Sciatic nerve (tissue), 2 donors: ENCODE measurements at places on chromosomes 3 and 15. TPM values are rescaled to one million over a fixed set of nuclear protein-coding genes. Genes with fewer than 3 reads are reported as not detected.

GRCh38 chr3:56124546-56124945 is 343.7 kb downstream of the ERC2 start:
- no peak for DNase-seq

- no peak for DNase-seq
These were observed 41.9 kb downstream of the PLD1 start for GRCh38 chr3:171768281-171768900.

DNA sequence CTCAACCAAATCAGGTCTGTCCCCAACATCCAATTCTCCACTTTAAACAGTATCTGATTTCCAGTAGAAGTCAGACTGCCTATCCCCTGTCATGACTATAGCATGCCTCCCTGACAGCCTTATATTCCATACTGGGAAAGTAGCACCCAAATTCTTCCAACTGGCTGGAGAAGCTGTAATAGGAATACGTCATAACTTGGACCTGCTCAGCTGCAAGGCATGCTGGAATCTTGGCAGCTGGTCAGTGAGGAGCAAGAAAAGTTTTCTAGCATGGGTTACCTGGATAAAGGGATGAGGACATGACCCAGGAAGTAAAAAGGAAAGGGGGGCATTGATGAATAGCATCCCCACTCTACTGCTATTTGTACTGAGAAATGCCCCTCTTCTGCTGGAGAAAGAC is 8.9 kb downstream of the SEMA5B start:
- DNase-seq: no peak

Gene FBXO40
- not detected for total RNA-seq

Gene SKIC8
- 48.2 TPM for total RNA-seq

GRCh38 chr3:107523539-107524325 is 970 bp downstream of the BBX start:
- DNase-seq: peak; percentile 61

Gene ARGFX
- total RNA-seq: not detected

DNA sequence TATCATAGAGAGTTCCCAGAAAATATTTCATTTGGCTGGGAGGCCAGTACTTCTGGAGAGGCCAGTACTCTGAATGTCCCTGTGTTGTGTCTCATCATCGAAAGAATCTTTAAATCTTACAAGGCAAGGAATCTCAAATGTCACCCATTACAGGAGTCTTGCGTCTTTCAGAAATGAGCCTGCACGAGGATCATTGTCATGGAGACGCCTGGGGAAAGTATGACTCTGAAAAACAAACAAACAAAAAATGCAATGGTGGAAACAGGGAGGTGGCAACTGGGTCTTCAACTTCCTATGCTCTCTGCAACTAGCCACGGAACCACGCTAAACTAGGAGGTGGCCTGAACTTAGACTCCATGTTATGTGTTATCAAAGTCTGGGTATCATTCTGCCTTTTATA is 804.6 kb downstream of the EPHA3 start:
- no peak for DNase-seq

DNA sequence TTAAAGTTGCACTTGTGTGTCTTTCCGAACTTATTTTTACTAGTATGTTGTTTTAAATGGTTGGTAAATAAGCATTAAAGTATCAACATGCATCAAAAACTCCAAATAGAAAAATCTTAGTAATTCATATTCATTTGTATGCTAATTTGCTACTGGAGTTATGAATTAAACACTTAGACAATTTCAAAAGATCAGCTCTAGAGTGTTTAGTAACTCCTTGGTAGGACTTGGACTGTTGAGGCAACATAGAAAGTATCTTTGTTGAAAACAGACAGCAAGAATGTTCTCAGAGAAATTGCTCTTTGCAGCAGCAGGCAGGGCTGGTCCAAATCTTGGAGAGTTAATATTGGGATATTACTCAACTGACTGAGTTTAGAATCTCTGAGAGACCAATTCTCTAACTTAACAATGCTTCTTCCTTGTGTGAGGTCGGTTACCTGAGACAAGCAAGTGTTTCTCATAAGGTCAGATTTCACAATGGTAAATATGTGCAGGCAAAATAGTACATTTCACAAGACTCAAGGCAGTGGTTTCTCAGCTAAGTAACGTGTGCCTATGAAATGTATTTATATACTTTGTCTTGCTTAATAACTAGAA is 147.8 kb upstream of the IL12A start:
- no peak for DNase-seq

- DNase-seq: no peak
These were observed 582.6 kb upstream of the UBE2E2 start for GRCh38 chr3:22620498-22620897.

Gene EOMES
- total RNA-seq: 0.98 TPM

DNA sequence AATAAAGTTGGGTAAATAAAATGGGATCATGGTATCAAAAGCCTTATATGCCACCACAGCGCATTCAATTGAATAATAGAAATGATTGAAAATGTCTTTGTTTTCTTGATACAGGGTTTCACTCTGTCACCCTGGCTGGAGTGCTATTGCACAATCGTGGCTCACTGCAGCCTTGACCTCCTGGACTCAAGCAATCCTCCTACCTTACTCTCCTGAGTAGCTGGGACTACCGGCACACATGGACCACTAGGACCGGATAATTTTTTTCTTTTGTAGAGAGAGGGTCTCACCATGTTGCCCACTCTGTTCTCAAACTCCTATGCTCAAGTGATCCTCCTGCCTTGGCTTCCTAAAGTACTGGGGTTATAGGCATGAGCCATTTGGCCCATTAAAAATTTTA is 33.8 kb upstream of the BBX start:
- DNase-seq: no peak

GRCh38 chr15:78061963-78062427 is 15.5 kb downstream of the TBC1D2B start:
- no peak for DNase-seq

DNA sequence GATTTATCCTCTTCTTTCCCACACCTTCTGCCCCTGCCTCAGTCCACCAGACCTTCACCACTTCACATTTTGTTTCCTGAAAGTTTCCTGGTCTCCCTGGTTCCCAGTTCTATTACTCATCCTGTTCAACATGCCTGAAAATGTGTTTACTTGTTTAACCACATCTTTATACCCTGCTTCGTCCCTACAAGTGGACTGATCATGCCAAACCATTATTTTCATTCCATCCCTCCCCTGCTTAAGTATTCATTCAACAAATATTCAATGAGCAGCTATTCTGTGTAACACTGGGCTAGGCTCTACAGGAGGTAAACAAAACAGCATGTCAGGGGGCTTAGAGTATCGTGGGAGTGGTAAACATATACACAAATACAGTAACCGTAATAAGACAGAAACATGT is 5.5 kb downstream of the MYO5A start:
- DNase-seq: no peak

DNA sequence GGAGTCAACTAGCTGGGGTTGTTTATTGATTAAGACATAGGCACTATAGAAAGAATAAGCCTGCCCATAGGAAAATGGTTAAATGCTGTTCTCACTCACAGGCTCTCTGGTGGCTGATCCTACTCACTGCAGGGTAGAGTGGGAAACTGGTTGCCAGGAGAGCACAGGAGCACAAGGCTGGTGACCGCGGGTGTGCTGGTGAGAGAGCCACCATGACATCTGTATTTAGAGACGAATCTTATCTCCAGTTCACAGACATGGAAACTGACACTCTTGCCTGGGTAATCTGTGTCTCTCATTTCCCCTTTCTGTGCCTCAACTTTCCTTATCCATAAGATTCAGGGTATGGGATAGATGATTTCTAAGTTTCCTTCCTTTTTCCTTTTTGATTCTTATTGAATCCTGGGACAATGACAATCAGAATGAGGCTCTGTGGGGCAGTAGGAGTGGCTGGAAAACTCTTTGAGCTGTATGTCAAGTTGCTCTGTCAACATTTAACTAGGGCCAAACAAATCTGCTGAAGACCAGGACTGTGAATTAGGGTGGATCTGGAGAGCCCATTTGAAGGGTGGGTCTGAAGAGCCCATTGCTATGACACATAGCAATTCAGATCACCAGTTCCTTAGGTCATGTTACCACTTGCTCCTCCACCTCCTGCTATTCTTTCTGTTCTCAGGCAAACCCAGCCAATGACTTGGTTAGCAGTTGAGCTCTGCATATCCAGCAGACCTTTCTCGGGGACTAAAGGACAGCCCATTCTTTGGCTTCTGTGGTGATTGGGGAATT is 286.1 kb upstream of the TBL1XR1 start:
- DNase-seq: no peak

GRCh38 chr3:108966773-108967172 is 13.1 kb upstream of the GUCA1C start:
- no peak for DNase-seq

- no peak for DNase-seq
These were observed 92.0 kb downstream of the GABRG3 start for GRCh38 chr15:27062951-27063350.

DNA sequence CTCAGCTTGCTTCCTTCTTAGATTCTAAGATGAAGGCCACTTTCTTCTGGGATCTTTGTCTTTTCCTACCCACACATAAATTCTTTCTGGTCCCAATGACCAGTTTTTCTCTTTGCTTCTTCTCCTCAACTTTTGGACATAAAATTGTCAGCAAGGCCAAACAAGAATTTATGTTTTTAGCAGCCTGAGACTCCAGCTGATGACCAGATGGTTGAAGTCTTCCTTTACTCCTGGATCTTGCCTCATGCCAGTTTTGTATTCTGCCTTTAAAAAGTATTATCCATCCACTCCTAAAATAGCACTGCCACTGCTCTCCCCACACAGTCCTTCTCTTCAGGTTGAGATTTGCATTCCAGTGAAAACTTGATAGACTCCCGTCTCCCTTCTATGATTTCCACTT is 236.0 kb downstream of the VPS13C start:
- DNase-seq: no peak

Gene ATP13A5
- total RNA-seq: not detected

DNA sequence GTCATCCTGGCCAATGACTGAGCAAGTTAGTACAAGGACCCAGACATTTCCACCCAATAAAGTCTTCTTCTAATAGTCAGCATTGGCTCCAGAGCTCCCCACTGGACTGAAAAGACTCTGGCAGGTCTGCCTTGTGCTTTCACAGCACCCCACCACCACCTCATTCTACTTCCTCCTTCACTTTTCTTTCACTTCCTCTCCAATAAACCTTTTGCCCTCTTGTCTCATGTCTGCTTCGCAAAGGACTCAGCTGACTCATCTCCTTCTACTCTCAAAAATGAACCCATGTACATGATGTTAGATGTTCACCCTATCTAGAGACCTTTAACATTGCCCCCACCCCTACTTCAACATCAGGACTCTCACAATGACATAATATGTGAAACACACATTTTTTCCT is 181.0 kb upstream of the PPP2R3A start:
- no peak for DNase-seq

Gene FBXL22
- total RNA-seq: 0.71 TPM

Gene SST
- not detected for total RNA-seq

GRCh38 chr3:112617285-112617684 is 23.7 kb downstream of the CCDC80 start:
- DNase-seq: no peak

DNA sequence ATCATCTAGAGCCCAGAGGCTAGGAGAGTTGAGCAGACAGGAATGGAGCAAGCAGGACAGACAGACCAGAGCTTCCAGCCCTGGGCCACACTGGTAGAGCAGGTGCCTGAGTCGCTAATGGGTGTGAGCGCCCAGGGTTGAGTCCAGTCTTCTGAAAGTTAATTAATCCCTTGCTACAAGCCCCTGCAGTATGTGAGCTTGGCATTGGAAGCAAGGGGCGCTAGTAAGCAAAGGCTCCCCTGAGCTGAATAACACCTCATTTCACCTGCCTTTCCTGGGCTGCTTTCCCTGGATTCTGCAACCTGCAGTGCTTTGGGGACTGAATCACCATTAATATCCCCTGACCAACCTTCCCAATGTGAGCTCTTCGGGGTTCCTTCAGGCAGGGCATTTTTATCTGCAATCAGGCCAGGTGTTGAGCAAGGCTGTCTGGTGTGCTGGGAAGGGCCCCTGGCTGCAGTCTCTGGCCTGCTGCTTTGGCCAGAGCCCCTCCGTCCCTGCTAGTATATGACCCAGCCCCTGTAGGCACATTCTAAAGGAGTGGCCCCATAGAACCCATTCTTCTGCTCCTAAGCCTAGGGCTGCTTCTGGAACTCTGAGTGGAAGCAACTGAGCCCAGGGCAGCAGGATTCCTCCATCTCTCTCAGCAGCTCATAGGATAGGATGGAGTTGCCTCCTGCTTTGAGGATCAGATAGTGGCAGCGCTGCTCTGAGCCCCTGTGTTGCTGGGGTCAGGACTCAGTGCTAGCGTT is 45.1 kb upstream of the EPHB1 start:
- DNase-seq: no peak

- no peak for DNase-seq
These were observed 5.1 kb downstream of the LINGO1 start for GRCh38 chr15:77627581-77627980.

GRCh38 chr15:64536244-64536836 is 76.0 kb downstream of the ZNF609 start:
- no peak for DNase-seq

GRCh38 chr3:49131040-49131439 is 1.8 kb downstream of the LAMB2 start:
- no peak for DNase-seq

- no peak for DNase-seq
These were observed 37.9 kb downstream of the PPCDC start for GRCh38 chr15:75061272-75061671.

Gene GPR176
- total RNA-seq: 5.7 TPM

GRCh38 chr3:41508063-41508696 is 308.9 kb downstream of the CTNNB1 start:
- DNase-seq: no peak

DNA sequence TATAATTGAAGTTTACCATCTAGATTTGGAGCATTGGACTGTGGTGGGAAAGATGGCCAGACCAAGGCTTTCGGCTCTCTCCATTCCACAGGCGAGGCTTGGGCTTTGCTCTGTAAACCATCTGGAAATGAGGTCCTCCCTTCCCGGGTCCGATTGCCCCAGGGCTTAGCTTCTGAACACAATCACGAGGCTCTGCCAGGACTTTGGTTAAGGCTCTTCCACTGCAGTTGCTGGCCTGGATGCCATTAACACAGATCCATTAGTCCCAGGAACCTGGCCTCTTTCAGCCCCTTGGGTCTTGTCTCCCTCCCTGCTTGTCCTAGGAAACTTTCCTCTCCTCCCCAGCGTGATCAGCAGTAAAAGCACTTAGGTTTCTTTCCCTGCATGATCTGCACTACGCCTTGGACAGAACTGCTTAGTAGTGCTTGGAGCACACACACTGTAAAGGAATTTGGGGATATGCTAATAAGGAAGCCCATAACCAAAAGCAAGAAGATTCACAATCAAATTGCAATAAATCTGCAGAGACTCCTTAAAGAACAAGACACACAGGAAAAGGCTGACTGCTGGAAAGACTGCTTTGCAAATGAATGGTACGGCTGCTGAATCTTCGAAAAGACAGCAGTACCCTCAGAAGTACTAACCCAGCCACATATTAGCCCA is 154.3 kb downstream of the ECT2 start:
- DNase-seq: no peak

DNA sequence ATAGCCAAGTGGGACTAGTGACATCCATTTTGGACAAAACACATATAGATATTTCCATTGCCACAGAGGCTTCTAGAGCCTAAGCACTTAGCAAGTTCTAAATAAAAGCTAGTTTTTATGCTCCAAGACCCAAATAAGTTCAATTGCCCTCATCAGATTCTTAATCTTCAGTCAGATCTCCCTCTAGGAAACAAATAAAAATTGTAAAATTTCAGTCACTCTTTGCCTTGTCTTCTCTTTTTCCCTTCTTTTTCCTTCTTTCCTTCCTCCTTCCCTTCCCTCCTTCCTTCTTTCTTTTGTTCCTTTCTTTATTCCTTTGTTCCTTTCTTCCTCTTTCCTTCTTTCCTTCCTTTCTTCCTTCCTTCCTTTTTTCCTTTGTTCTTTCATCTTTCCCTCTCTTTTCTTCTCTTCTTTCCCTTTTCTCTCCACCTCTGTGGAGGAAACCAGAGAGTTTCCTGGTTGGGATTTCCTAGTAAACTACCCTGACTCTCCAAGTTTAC is 68.8 kb upstream of the GADL1 start:
- DNase-seq: no peak
